Activated CD4-positive, alpha-beta T cell treated with anti-CD3 and anti-CD28 coated beads, Interleukin-2, Interleukin-6, amounts not matched to agents 100 ng/mL and 50 ng/mL, durations not matched to agents 16 hours and 8 hours (primary cell): ENCODE measurements at places on chromosomes 7 and 10.
A peak's percentile ranks its signal among the peaks of the same experiment; 100 is the strongest.

- no peak for DNase-seq
Observed at GRCh38 chr7:141847996-141848395, 6.7 kb upstream of the PRSS37 start.

- peak; percentile 44 for DNase-seq
Observed at GRCh38 chr10:62733654-62734293, 70.7 kb upstream of the ADO start.

DNA sequence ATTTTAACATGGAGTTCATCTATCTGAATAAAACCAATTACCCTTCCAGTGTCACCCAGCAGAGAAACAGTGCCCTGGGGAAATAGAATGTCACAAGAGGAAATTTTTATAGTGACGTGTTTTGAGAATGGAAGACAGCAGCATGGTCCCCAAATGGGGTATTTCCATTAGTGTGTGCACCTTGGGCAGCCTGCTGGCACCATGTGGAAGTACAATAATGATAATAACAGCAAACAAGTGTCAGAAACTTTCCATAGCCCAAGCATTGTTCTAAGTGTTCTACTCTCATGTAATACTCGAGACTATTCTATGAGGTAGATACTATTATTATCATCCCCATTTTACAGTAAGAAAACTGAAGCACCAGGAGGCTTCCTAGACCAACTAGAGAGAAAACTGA lies 2.2 kb upstream of the PDE1C start:
- no peak for DNase-seq

- DNase-seq = no peak
Observed at GRCh38 chr10:24465124-24465874, 256.4 kb downstream of the KIAA1217 start.

- DNase-seq = peak; percentile 4
Observed at GRCh38 chr7:80392229-80393169, 119.4 kb downstream of the GNAT3 start.

DNA sequence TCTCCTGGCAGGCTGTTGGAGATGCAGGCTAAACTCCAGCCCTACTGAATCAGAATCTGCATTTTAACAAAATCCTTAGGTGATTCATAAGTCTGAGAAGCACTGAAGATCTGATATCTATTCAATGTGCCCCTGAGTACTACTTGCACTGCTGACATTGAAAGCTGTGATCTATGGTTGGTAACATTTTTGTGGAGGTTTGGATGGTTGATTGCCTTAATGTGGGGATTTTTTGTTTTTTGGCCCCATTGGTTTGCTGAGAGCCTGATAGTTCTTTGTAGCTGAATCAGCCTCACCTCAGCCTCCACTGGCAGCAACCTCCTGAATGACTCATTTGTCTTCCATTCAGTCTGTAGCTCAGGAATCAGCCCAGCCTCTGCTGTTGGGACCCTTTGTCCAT lies 14.7 kb upstream of the LRRN3 start:
- DNase-seq = peak; percentile 71

- peak; percentile 50 for DNase-seq
Observed at GRCh38 chr10:96511044-96511945, 2.4 kb downstream of the TLL2 start.

DNA sequence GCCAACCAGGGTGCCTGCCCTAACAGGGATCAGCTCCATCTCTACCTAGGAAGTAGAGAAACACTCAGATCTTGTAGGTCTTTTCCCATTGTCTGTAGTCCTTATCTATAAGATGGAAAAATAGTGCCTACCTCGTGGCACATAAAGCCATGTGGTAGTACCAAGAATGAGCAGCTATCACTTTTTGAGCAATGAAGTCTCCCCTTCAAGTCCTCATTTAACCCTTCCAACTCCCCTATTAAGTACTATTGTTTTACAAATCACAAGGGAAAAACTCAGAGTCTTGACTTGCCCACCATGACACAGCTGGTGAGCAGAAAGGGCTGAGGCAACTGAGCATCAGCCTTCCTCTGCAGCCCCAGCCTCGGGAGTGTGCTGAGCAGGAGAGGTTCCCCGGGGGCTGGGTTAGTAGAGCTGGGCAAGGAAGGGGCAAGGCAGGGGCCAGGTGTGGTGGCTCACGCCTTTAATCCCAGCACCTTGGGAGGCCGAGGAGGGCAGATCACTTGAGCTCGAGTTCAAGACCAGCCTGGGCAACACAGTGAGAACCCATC lies 3.3 kb downstream of the FRAT2 start:
- DNase-seq = no peak

DNA sequence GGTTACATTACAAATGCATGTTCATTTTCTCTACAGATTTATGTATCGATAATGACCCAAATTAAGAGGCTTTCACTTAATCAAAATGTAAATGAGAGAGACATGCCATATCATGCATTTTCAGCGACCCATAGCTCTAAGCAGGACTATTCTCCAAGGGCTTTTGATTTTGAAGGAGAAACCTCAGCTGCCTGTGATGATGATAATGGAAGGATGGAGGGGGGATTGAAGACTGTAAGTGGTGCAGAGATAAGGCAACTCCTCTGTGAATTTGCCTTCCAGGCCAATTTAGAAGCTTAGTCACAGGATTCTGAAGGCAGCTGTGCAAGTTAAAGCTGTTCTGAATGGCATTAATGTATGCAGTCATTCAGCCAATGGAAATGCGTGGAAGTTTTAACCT lies 8.3 kb downstream of the VSTM2A start:
- no peak for DNase-seq

DNA sequence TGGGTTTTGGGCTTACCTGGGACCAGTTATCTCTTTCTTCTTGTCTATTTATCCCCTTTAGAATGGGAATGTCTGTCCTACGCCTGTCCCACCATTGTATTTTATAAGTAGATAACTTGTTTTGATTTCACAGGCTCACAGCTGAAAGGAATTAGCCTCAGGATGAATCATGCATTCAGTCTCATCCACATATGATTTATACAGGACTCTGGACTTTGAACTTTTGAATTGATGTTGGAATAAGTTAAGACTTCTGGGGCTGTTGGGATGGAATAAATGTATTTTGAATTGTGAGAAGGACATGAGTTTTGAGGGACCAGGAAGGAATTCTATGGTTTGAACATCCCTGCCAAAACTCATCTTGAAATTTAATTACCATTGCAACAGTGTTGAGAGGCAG lies 112.6 kb downstream of the AMPH start:
- DNase-seq = no peak

DNA sequence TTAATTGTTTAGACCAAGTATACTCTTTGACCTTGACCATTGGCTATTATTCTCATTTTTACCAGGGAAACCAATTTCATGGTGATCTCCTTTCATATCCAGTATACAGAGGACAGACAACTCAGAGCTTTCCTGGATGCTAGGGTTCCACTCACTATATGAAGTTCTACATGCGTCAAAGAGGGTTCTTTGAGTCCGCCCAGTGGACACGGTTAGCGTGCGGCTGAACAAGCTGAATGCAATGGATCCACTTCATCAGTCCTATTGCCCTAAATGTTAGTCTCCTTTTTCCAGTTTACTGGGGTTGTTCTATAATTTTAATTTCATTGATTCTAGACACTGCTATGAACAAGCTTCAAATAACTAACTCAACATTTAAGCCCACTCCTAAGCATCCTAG lies 162.4 kb upstream of the PCLO start:
- DNase-seq = no peak

DNA sequence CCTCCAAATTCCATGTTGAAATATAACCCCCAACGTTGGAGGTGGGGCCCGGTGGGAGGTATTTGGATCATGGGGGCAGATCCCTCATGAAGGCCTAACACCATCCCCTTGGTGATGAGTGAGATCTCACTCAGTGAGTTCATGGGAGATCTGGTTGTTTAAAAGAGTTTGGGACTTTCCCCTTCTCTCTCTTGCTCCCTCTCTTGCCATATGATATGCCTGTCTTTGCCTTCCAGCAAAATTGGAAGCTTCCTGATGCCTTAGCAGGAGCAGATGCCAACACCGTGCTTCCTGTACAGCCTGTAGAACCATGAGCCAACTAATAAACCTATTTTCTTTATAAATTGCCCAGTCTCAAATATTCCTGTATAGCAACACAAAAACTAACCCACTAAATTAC lies 55.7 kb upstream of the CDK1 start:
- no peak for DNase-seq

GRCh38 chr7:129435414-129435829 lies 1.2 kb downstream of the STRIP2 start:
- peak; percentile 45 for DNase-seq

DNA sequence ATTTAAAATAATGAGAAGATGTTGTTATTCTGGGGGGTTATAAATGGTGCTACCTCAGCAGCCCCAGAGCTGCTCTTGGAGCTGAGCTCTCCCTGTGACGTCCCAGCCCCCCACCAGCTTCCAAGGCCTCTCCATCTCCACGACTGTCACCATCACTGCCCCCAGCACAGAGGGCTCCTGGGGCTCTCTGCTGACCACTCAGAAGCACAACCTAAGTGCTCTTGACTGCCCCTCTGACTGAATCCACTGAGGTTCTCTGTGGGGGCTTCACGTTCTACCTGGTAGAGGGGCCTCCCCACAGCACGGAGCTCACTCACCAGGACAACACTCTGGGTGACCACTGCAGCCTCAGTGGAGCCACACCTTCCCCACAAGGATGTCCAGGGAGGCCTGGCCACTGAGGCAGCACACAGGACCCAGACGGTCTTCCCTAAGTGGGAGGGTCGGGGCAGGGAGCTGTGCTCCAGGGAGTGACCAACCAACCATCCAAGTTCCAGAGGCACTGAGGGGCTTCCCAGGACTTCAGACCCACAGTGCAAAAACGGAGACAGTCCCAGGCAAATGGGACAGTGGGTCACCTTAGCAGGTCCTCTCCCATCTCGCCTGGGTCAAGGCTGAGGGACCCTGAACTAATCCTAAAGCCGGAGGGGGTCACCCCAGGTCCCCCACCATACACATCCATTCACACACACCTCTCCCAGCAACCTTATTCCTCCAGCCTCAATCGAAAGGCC lies 121.0 kb upstream of the PPP2R2D start:
- DNase-seq = no peak

- no peak for DNase-seq
Observed at GRCh38 chr10:45279682-45280081, 35.7 kb downstream of the OR13A1 start.

DNA sequence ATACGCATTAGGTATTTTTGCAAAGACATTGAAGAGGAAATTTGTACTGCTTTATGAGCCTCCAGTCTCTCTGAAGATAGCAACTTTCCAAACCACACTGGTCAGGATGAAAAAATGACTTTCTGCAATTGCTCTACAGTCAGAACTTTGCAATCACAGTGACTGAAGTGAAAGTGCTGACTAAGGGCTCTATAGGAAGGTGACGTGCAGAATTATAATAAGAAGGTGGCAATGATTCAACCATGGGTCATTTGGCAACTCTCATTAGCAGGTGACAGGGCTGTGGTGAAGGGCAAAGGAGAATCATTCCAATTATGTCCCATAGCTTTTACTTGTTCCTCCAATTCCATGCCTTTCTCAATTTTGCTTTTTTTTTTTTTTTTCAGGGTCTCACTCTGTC lies 311.0 kb downstream of the ANKRD30A start:
- DNase-seq = no peak

DNA sequence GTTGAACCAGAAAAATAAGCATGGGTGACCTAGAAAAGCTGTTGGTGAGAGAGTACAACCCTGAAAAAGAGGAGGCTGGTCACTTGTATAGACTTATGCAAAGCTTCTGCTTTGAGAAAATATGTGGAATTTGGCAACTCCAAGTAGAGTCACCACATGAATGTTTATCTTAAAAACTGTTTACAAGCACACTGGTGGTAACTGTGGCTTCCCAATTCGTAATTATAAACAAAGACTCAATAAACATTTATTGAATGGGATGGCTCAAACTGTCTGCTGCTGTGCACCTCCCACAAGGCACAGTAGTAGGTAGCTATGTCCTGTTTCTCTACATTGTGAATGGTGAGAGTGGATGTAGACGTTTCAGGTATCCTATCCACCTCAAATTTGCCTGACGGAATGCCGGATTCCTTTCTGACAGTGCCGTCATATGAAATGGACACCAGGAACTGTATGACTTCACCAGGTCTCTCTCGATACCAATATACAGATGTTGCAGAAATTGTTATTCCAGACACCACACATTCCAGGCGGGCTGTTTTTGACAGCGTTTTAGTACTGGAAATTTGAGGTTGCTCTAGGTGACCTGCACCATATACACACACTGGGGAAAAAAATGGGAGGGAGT lies 43.4 kb upstream of the TARP start:
- no peak for DNase-seq

DNA sequence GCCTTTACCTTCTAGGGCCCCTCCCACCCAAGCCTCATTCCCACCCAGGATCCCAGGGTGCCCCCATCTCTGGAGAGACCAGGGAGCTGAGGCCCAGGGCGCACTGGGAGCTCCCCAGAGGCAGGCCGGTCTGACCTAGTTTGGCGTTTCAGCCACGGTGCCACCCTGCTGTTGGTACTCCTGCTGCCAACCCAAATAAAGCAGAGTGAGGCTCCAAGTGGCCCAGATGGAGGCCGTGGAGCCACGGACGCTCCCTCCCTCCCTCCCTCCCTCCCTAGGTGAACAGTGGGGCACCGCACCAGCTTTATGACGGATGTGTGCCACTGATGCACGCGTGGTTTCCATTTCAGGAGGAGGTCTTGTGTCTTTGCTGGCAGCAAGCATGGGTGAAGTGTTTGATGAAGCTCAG lies 1.8 kb downstream of the INPP5A start:
- DNase-seq = peak; percentile 46

GRCh38 chr7:130741331-130741995 lies 7.5 kb upstream of the KLF14 start:
- DNase-seq = no peak

- peak; percentile 51 for DNase-seq
Observed at GRCh38 chr7:106772655-106773108, 92.4 kb upstream of the PIK3CG start.

DNA sequence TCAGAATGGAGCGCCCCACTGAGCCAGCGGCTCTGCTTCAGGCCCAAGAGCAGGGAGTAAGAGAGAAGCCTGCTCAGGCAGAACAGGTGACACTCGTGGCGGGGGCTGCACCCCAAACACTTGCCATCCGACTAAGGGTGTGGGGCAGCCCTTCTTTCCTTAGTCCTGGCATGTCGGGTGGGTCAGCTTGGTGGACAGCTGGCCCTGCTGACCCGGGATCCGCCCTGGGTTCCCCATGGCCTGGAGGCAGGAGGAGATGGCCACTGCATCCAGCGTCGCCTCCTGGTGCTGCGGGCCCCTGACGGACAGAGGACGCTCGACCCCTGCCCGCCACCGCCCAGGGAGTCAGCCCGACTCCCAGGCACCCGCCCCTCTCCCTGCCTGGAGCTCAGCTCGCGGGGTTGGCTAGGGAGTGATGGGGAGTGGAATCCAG lies 1.2 kb upstream of the PAOX start:
- DNase-seq = no peak

GRCh38 chr10:69472544-69472943 lies 21.3 kb downstream of the TSPAN15 start:
- no peak for DNase-seq

DNA sequence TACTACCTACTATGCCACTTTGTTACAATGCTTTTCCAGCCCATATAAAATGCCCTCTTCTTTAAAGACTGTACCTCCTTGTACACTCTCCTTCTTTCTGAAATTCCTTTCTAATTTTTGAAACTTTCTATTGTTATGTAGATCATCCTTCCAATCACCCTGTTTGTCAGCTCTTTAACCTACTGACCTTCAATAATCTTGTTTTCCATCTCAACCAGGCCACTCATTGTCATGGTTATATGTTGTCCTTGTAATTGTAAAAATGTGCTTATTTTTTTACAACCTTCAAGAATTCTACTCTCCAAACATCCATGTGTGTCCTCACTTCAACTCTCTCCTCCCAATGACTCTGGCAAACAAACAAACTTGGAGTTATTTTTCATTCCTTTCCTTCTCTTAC lies 1172.6 kb upstream of the CELF2 start:
- no peak for DNase-seq

GRCh38 chr7:136523571-136523970 lies 344.9 kb upstream of the CHRM2 start:
- no peak for DNase-seq

- no peak for DNase-seq
Observed at GRCh38 chr7:129502708-129503685, 666 bp downstream of the SMKR1 start.
